ENCODE measurements at places on chromosomes 4 and X.

GRCh38 chr4:55560096-55560495 is 13.4 kb upstream of the CLOCK start:
- DNase-seq: no peak

DNA sequence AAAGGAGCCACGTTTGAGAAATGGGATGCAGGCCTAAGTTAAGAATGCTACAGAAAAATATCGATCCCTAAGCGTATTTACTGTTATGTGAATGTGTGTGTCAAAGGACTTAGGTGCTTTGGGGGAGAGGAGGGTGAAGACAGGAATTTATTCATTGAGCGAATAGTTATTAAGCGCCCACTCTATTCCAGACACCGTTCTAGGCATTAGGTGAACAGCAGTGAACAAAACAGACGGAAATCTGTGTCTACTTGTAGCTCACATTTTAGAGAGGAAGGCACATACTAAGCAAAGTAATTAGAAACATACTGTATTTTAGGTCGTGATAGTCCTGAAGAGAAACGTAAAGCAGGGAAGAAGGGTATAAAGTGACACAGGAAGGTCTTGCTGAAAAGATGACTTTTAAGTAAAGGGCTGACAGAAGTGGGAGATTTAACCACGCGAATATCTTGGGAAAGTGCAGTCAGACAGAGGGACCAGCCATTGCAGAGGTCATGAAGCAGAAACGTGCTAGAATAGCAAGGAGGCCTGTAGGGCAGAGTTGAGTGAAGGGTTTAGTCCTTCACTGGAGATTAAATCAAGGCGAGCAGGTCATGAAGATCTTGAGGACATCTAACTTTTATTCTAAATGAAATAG is 541 bp downstream of the AIMP1 start:
- no peak for DNase-seq

DNA sequence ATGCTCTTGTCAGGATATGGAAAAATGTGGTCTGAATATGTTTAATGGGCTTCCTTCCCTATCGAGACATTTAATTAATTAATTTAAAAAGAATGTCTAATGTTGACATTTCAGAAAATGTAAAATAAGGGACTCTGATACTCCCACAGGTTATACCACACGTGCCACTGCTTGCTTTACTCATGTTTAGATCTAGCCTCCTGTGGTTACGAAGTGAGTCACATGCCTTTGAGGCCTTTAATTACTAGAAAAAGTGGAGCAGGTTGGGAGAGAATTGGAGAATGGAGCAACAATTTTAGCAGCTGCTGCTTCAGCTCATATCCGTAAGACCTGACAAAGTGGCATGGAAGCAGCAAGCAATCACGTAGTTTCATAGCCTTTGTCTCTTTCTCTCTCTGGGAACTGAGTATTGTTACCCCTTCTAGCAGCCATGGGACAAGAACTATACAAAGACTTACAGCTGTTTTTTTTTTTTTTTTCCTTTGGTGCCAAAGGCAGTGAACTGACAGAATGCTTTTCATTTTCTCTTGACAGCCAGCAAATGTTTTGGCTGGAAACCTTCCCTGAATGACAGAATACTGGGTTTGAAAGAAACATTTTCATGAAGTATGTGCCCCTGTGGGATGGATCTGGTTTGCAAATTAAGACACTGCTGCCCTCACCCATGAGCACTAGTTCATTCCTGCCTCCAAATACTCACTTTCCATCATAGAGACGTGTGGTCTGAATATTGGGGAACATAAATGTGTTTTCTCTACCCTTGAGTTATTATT is 355.1 kb upstream of the PABPC5 start:
- no peak for DNase-seq

- DNase-seq: no peak
Observed at GRCh38 chr4:97656044-97656720, 487.1 kb downstream of the STPG2 start.

- no peak for DNase-seq
Observed at GRCh38 chrX:72351606-72352334, 46.1 kb upstream of the CITED1 start.

- no peak for DNase-seq
Observed at GRCh38 chr4:65482410-65482809, 187.9 kb downstream of the EPHA5 start.

DNA sequence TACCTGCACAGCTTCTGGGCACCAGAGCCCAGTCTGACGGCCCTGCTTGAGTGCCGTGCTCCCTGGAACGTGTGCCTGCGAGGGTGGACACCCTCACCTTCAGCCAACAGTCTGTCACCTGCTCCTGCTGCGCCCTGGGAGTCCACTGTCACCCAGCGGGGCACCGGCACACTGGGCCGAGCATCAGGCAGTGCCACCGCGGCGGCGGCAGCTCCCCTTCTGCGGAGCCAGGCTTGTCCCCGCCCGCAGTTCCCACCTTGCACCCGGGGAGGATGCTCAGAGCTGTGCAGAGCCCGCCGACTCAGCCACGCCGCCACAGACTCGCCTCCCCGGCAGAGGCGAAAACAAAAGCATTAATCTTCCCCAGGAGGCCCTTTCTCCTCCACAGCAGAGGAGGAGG is 86.8 kb downstream of the ABLIM2 start:
- peak; percentile 59 for DNase-seq

DNA sequence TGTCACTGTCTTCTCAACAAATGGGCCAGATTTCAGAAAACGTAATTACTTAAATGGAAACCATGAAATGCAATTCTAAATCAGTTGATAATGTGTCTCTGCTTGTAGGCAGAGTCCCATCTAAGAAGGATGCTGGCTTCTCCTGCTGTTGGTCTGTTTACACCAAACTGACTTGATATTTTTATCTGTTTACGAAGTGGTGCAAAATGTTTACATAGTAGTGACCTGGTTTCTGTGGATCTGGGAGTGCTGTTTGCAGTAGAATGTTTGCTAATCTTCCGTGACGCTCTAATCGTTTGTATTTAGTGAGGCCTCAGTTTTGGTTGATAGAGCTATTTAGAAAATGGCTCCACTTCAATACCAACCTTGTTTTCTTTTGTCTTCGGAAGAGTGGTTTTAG is 213.5 kb downstream of the VEGFC start:
- no peak for DNase-seq

DNA sequence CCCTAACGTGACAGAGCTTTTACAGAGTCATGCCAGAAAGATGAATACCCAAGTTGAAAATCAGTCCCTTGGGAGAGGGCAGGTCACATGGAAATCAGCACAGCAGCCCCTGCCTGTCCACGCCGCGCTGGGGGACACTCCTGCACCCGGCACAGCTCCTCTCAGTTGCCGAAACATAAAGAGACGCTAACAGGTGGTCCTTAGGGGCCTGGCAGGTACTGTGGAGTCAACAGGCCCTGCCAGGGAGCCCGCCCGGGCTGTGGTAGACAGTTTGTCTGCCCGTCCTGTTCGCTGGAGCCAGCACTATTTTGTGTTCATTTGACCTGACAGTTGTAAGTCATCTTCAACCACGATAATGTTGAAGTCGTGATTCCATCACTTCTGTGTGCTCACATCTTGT is 30.5 kb downstream of the NELFA start:
- DNase-seq: peak; percentile 39

GRCh38 chr4:108247387-108248049 is 78.8 kb upstream of the LEF1 start:
- DNase-seq: peak; percentile 58

GRCh38 chr4:7829652-7830580 is 109.7 kb downstream of the AFAP1 start:
- no peak for DNase-seq

- peak; percentile 71 for DNase-seq
Observed at GRCh38 chr4:114494246-114494803, 104.3 kb upstream of the UGT8 start.

GRCh38 chrX:14029039-14029424 is 660 bp downstream of the GEMIN8 start:
- DNase-seq: no peak

GRCh38 chrX:7965436-7965835 is 38.2 kb upstream of the PNPLA4 start:
- no peak for DNase-seq

DNA sequence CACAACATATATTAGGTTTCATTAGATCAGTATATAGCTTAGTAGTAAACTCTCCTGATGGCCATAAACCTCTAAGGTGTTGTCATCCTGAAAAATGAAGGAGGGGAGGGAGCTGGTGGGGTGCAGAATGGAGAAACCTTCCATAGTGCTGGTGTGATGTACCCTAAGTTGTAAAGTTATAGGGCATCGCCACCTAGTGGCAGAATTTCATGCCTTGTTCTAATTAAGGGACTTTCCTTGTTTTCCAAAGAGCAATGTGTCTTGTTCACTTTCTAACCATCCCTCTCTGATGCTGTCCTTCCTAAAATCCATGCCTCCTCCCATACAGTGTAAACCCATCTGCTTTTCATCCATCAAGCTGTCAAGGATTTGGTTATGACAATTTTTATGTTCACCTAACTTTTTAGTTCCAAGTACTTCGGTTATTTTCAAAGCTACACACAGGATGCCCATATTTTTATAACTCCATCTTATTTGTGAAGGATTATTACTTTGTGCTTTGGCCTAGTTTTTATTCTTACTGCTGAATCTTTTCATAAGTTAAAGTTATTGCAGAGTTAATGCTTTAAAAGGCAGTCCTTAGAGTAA is 4.5 kb downstream of the NBDY start:
- peak; percentile 78 for DNase-seq

- no peak for DNase-seq
Observed at GRCh38 chr4:116099596-116099995, 985.8 kb downstream of the TRAM1L1 start.

GRCh38 chr4:41124916-41125548 is 89.3 kb downstream of the APBB2 start:
- peak; percentile 57 for DNase-seq

GRCh38 chrX:22124098-22124497 is 92.0 kb downstream of the PHEX start:
- no peak for DNase-seq
